Left cardiac atrium (tissue), 4 donors: ENCODE measurements at places on chromosomes 12 and 14.

GRCh38 chr14:63401646-63402045, 82.9 kb upstream of the GPHB5 start:
- no peak for DNase-seq

DNA sequence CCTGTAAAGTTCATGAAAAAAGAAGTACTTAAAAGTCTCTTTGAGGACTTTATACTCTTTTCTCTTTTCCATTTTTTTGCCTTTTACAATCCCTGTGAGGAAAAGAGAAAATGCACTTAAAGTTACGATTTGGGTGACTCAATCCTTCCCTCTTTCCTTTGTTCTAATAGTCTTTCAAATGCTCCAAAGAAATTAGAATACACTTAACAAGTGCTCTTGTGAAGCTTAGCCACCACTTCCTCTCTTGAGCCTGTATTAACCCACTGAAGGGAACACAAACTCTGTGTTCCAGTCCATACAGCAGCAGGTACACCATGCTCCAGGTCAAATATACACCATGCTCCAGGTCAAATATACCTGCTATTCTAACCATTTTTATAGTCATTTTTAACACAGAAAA, 581.1 kb upstream of the MGAT4C start:
- no peak for DNase-seq

GRCh38 chr12:25433024-25433423, 120.1 kb downstream of the LMNTD1 start:
- DNase-seq: no peak

GRCh38 chr14:82354126-82354525, 820.5 kb upstream of the SEL1L start:
- DNase-seq: no peak

DNA sequence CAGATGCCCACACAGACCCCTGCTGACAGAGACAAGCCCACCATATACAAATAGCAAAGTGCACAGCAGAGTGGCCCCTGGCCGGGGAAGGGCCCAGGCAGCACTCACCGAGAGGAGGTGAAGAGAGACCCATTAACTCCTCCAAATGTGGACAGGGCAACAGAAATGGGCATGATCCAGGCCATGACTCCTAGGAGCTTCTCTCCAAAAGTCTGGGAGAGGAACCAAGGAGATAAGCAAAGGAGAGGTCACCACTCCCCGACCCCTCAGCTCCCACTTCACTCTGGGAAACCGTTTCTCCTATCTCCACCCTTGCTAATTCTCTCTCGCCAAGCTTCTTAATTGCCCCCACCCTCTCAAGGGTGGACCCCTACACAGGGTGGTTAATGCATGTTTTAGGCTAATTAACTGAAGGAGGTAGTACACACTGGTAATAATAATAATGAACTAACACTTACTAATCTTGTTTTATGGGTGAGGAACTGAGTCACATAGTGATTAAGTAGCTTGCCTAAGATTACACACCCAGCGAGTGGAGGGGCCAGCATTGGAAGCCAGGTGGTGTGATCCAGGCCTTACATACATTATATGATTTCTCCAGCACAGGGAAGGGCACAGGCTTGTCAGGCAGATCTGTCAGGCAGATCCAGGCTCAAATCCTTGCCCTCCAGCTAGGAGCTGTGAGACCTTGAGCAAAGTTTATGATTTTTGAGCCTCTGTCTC, 18.9 kb upstream of the CEBPE start:
- DNase-seq: no peak

GRCh38 chr14:74548881-74549280, 55.3 kb downstream of the ISCA2 start:
- peak; percentile 85 for DNase-seq

DNA sequence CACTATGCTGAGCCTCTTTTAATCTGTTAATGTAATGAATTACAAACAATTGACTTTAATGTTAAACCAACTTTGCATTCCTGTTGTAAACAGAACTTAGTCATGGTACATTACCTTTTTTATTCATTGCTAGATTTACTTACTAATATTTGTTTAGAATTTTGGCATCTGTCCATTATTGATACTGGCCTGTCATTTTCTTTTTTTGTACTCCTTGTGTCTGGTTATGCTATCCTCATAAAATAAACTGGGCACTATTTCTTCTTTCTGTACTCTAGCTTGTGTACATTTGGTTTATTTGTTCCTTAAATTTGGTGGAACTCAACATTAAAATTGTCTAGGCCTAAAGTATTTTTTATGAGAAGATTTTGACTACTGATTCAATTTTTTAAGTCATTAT, 32.1 kb downstream of the SPATA7 start:
- DNase-seq: no peak

DNA sequence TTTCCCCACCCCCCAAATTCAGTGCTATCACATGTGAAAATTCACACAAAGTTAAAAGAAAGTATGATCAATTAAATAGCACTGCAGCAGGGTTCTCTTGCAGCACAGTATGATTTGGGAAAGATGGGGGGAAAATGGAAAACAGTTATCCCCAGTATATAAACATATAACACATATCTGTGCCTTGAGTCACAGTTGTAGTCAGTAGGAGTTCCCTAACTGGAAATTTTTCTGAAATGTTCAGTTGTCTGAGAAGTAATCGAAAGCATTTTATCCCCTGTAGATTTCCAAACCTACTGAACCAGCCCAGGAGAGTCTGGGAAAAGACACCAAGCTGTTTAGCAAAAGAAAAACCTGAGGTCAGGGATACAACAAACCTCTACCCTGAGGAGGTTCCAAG, 47.0 kb downstream of the C12orf50 start:
- no peak for DNase-seq

DNA sequence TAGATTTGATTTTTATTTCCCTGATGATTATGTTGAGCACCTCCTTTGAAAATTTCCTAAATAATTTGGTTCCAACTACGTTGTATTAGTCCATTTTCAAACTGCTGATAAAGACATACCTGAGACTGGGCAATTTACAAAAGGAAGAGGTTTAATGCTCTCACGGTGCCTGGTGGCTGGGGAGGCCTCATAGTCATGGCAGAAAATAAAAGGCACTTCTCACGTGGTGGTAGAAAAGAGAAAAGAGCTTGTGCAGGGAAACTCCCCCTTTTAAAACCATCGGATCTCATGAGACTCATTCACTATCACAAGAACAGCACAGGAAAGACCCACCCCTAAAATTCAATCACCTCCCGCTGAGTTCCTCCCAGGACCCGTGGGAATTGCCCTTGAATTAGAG, 372.3 kb downstream of the RPL10L start:
- DNase-seq: no peak

DNA sequence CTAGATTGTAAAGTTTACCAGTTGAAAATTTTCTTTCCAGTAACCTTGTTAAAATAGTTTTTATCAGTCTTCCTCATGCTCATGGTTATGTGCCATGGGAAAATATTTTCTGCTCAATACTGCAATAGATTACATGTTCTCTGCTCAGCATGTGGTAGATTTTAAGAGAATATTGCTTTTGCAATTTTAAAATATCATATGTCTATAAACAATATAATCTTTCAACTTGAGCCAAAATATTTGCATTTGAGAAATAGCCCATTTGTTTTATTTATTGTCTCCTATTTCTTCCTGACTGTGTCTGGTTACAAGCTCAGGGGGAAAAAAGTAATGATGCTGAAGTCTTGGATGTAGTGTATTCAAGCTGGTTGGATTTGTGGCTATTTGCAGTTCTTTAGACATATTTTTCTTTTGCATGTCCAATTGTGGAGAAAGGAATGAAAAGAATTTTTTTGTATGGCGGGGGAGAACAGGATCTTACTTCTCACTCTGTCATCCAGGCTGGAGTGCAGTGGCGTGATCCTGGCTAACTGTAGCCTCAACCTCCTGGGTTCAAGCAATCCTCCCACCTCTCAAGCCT, 342.6 kb upstream of the NAV3 start:
- DNase-seq: no peak

- no peak for DNase-seq
These were observed 5.7 kb downstream of the OTUB2 start for GRCh38 chr14:94031883-94032279.

DNA sequence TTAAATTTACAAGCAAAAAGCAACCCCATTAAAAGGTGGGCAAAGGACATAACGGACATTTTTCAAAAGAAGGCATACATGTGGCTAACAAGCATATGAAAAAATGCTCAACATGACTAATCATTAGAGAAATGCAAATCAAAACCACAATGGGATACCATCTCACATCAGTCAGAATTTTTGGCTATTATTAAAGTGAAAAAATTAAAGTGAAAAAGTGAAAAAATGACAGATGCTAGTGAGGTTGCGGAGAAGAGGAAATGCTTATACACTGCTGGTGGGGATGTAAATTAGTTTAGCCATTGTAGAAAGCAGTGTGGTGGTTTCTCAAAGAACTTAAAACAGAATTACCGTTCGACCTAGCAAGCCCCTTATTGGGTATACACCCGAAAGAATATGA, 7.9 kb downstream of the OTOGL start:
- DNase-seq: no peak

DNA sequence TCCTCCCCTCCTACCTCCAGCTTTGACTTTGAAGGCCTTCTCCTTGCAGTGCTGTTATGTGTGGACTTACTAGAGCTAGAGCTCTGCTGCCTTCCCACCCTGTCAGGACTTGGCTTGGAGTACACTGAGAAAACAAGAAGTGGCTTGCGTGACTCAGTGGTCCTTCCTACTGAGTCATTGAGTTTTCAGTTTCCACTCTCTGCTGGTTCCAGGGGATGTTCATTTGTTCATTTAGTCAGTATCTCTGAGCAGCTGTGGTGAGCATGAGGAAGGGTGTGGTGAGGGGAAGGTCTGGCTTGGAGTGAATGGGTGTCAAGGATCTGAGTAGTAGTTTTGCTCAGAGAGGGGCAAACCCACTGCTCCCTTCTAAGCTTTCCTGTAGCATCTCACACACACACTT, 17.2 kb upstream of the ELK3 start:
- DNase-seq: no peak

GRCh38 chr12:45839917-45840316, 110.4 kb downstream of the ARID2 start:
- DNase-seq: no peak

DNA sequence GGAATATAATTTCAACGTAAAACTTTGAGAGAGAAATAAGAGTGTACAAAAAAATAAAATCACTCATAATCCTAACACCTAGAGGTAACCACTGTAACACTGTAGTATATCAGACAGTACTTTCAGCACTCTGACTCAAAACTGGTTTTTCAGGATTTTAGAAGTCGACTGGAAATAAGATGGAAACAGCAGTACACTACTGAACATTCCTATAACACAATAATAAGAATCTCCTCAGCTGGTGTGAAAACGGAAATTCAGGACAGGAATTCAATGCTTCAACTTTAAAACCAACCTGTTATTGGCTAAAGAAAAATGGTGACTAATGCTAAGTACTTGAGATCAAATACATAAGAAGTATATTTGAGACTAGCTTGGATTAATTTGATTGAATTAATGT, 12.3 kb upstream of the PITPNM2 start:
- no peak for DNase-seq

DNA sequence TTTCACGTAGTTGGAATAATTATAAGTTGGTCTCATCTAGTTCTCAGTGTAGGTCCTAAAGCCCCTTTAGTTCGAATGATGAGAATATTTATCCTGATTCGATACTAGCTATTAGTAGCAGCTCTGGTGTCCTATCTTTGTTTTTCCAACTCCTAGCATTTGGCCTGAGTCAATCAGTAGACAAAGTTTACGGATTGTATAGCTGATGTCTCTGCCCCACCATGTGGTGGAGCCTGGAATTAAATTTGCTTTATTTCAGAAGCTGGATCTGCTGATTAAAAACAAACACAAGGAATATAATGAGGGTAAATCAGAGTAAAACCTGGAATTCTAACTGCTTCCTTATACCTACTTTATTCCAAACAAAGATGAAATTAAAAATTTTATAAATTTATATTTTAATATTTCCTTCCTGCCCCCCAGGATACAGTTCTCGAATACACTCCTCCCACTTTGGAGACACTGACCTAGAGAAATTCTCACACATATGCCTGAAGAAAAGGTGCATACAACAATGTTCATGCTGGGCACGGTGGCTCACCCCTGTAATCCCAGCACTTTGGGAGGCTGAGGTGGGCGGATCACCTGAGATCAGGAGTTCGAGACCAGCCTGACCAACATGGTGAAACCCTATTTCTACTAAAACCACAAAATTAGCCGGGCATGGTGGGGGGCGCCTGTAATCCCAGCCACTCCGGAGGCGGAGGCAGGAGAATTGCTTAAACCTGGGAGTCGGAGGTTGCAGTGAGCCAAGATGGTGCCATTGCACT, 7.6 kb upstream of the BRMS1L start:
- DNase-seq: no peak
